Spinal cord (tissue), 10 donors: ENCODE measurements at places on chromosomes 2 and 18.

DNA sequence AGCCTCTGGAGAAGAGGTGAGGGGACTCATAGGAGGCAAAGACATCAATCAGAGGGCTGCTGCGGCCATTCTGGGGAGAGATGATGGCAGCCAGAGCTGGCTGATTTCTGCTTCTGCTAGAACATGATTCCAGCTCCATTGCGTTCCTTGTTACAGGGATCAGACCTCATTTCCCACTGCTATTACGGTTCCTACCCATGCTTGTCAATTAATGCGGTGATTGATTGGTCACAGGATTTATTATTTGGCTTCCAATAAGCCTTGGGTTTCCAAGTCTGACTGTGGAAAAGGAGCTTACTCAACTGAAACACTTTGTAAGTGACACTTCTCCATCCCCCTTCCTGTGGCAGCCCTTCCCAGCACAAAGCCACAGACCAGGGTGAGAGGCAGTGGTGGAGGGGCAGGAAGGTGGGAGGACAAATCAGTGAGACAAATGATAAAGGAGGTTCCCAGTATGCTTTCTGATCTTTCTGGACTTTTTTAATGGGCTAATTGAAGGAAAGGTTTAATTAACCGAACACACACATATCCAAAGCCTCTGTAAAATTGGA is 26.8 kb upstream of the CTLA4 start:
- DNase-seq, result no peak

GRCh38 chr2:10006236-10007161 is 36.9 kb upstream of the KLF11 start:
- DNase-seq, result no peak

DNA sequence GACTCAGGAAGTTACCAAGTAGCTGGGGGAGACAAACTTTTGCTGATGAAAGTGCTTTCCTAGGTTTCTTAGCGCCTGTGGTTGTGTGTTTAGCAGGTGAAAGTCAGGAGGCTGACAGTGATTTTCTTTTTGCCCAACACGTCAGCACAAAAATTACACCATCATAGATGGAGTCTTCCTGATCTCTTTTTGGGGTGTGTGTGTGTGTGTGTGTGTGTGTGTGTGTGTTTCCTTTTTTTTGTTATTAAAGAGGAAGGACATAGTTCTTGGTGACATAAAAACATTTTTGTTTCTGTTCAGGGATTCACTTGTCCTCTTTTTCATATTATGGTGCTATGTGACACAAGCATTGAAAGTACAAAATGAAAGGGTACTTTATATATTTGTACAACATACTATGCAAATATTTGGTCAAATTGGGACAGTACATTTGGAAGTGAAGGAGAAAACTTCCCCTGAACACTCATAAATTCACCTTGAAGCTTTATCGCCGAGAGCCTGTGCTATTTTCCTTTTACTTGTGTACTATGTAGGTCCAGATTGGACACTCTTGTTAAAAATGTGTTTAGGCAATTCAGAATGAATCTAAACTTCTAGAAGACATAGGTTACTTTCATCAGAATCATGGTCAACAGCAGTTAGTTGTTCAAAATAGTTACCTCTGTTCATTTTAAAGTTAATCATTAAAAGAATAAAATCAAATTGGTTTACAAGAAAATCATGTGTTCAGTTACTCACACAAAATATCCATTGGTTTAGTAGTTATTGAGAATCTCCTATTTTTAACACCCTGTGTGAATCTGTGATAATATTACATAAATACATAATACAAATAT is 491.9 kb downstream of the IRS1 start:
- no peak for DNase-seq

- no peak for DNase-seq
These were observed 16.1 kb upstream of the ACKR3 start for GRCh38 chr2:236553522-236553921.

- no peak for DNase-seq
These were observed 529.6 kb upstream of the ZEB2 start for GRCh38 chr2:145049475-145049874.

- DNase-seq, result no peak
These were observed 386.9 kb downstream of the FIGN start for GRCh38 chr2:163348857-163349380.

GRCh38 chr2:24839729-24840128 is 46.5 kb downstream of the CENPO start:
- DNase-seq, result no peak

- DNase-seq, result no peak
These were observed 47.6 kb downstream of the CCDC85A start for GRCh38 chr2:56231361-56231760.

DNA sequence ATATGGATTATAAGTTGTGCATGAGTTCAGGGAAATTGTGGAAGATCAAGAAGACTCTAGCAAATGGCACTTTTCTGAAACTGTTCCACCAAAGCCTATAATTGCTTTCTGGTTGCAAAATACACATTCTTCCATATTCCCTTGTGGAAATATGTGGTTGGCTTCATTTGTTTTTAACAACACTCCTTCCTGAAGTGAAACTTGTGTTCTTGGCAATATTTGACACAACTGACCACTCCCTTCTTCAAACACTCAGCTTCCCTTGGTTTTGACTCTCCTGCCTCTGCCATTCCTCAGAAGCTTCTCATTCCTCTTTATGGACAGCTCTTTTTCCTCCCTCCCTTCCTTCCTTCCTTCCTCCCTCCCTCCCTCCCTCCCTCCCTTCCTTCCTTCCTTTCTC is 192.3 kb downstream of the PMAIP1 start:
- no peak for DNase-seq

GRCh38 chr2:60612033-60612432 is 58.6 kb upstream of the BCL11A start:
- no peak for DNase-seq

DNA sequence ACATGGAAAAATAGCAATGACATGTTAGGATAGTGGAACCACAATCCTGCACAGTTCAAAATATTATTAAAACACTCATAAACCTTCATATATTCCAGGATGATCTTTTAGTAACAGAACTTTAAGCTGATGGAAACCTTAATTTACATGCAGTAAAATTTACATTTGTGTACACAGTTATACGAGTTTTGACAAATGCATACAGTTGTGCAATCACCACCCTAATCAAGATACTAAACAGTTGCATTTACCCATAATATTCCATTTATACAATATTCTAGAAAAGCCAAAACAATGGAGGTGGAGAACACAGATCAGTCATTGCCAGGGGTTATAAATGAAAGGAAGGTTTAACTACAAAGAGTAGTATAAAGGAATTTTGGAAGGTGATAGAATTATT is 117.6 kb downstream of the EXOC6B start:
- DNase-seq, result no peak

DNA sequence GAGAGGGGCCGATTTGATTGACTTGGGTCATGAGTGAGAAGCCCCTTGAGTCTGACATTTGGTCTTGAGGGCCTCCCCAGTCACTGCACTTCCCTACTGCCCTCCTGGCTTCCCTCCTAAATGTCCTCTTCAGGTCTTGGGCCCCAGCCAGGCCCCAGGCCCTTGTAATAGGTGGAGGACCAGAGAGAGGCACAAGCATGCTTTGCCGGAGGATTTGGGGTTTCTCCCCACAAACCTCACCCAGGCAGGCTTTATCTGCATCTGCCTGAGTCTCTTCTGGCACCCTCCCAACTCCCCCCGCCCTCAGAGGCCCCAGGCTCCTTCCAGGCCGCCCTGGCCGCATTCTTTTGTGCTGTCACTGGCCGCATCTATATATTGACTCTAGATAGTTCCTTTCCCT is 270.7 kb downstream of the HAUS1 start:
- DNase-seq, result no peak

DNA sequence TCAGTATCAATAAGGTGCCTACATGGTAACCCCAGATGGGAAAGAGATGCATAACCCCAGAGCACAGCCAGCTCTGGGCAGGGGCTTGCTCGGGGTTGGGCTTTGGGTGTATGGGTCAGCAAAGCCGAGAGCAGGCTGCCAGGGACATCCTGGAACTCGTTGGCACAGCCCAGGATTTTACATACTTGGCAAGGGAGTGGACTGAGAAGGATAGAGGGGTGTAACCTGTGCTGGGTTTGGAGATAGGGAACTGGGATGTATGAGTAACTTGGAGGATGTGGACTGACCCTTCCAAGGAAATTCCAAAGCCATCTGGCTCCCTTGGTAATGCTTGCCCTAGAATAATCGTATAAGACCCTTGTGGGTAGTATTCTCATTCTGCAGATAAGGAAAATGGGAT is 44.2 kb downstream of the GPR39 start:
- DNase-seq, result no peak

GRCh38 chr18:37889963-37890362 is 324.4 kb upstream of the CELF4 start:
- DNase-seq, result no peak

- DNase-seq, result no peak
These were observed 6.2 kb downstream of the PDE1A start for GRCh38 chr2:182420669-182421068.

- DNase-seq, result no peak
These were observed 562 bp downstream of the ANKMY1 start for GRCh38 chr2:240557101-240557751.

DNA sequence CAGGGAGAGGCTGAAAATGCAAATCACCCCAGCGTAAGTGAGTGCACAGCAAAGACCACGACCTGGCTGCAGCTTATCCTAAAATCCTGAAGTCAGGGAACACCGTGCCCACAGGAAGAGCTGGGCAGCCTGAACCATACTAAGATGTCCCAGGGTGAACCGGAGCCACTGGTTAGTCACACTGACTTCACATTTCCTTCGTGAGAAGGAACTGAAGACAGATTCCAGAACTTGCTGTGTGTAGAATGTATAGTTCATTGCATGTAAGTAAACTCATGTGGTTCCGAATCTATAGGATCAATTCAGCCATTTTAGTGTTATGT is 84.6 kb upstream of the NDUFV2 start:
- DNase-seq, result no peak

GRCh38 chr18:60669938-60670337 is 297.4 kb upstream of the MC4R start:
- DNase-seq, result no peak

GRCh38 chr2:124001696-124002430 is 23.2 kb upstream of the CNTNAP5 start:
- DNase-seq, result peak; percentile 74

DNA sequence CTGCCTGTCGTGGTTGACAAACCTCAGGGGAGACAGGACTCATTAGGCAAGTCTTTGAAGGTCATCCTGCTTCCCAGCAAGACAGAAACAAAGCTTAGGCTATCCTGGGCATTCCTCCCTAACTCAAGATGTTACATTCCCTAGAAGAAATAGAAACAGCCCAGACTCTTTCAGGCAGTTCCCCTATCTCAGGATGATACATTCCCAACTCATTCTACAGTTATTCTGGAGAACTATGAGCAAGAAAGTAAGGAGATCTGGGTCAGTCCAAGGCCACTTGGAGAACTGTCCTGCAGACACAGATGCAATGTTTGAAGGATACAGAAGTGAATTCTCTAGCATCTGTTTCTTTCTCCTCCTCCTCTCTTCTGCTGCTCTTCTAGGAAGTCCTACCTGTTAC is 220.1 kb upstream of the NCKAP5 start:
- DNase-seq, result no peak

DNA sequence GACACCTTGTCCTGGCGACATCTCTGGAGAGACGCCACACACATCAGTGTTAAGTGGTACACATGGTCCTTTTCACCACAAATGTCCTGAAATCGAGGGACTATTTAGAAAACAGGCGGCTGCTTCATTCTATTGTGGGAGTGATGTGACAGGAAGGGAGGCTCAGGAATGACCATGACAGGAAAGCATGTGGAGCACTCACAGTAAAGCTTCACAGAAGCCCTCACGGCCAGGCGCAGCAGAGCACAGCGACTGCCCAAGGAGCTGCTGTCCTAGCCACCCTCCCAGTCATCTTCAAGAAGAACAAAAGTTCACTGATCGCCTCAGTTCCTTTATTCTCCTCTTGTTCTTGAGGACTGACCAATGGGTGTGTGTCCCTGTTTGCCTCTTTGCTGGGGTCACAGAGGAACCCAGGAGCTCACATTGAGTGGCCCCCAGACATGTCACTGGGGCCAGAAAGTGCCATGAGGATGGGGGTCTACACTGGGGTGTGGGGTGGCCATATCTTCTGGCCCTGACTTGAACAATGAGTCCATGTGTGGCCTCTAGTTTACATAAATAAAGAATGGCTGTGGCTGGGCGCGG is 84.6 kb upstream of the RANBP2 start:
- no peak for DNase-seq

- DNase-seq, result no peak
These were observed 92.6 kb upstream of the CERS6 start for GRCh38 chr2:168363347-168364092.

GRCh38 chr2:9112079-9112721 is 94.4 kb upstream of the ASAP2 start:
- DNase-seq, result no peak

GRCh38 chr2:159272156-159272555 is 14.3 kb downstream of the WDSUB1 start:
- DNase-seq, result no peak

DNA sequence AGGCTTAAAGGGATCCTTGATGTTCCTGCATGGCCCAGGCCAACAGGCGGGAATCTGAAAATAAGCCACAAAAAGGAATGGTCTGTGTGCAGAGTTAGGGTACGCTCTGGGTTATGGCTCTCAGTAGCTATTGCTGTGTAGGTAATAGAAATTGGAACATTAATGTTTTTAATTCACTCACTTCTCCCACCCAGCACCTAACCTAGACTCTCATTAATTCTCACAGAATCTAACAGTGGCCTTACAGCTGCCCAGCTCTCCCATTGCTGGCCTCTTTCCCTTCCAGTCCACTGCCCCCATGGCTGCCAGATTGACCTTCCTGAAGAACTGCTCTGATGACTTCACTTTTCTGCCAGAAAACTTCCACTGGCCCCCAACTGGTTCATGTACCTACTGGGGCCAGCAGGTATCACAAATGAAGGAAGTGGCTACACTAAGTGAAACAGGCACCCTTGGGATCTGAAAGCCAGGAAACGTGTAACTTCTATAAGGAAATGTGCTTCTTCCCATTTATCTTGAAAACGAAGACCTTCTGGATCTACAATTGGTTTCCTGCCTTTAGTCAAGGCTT is 315.2 kb downstream of the STK39 start:
- no peak for DNase-seq

GRCh38 chr2:100963026-100963375 is 39.1 kb upstream of the RPL31 start:
- DNase-seq, result no peak

DNA sequence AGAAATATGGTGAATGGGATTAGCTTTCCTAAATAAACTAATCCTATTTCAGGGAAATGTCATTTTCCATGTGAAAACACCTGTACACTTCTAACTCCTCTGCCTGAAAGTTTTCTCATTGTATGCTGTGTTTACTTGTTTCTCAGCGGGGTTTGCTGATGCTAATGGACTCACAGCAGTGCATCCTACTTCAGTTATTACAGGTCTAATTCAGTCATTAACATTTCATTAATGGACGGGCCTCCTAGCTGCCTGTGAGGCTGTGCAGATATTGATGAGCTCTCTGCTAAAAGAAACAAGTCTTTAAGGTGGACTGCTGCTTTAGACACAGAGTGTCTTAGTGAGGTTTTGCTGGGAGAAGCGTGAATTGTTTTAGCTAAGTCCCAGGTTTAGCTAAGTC is 1342.0 kb upstream of the ZEB2 start:
- DNase-seq, result no peak

- no peak for DNase-seq
These were observed 35.9 kb upstream of the CCDC93 start for GRCh38 chr2:118049816-118050140.
